Activated naive CD4-positive, alpha-beta T cell treated with anti-CD3 and anti-CD28 coated beads for 36 hours (primary cell): ENCODE measurements at places on chromosomes 16 and 17. TPM values are rescaled to one million over a fixed set of nuclear protein-coding genes. Genes with fewer than 3 reads are reported as not detected.

DNA sequence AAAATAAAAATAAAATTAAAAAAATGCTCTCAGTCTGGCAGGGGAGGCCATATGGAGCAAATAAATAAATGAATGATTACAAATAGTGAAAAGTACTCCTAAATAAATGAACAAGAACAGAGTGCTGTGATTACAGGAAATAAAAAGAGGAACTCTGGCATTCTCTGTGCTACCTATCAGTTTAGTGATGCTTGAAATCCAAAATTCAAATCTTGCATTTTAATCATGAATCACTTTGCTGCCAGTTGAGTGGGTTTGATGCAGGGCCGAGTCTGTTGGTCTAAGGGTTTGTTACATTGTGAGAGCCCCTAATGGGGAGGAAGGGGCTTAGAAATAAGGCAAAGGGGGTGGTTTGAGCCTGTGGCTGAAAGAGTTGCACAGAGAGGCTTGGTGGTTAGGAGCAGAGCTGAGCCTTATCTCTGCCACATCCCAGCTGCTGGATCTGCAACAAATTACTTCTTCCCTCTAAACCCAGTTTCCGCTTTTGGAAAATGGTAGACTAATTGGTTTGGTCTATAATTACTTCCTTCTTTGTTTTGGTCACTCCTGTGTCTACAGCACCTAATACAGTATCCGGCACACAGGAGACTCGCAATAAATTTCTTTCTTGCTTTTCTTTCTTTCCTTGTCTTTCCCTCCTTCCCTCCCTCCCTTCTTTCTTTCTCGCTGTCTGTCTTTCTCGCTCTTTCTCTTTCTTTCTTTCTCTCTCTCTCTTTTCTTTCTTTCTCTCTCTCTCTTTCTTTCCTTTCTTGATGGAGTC, 6.3 kb upstream of the ABCC1 start:
- no peak for DNase-seq

Gene PRRT2
- 0.94 TPM for total RNA-seq

Gene SHCBP1
- total RNA-seq, result 41.8 TPM

Gene CD300A
- total RNA-seq, result 1.3 TPM
